SK-N-SH treated with all-trans-retinoic acid at 6 μM for 48 hours (cell line): ENCODE measurements at places on chromosomes 5 and 9.

GRCh38 chr5:10629682-10630081, 65.8 kb downstream of the ANKRD33B start:
- no peak for ATAC-seq

- no peak for ATAC-seq
These were observed 50.4 kb upstream of the PTGS1 start for GRCh38 chr9:122320413-122320881.

DNA sequence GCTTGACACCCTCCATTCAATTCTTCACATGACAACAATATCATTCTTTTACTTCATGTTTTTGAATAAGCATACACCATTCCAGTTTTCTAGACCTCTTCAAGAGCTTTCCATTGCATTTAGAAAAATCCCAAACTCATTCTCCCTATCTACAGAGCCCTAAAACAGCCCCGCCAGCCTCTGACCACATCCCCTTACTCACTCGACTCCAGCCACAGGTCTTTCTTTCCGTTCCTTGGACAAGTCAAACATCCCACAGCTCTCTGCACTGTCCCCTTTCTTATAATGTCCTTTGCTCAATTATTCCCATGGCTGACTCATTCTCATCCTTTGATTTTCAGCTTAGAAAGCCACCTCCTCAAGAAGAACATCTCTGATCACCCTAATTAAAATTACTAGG, 38.2 kb downstream of the TTC39B start:
- no peak for ATAC-seq

GRCh38 chr5:40547557-40547956, 132.2 kb upstream of the PTGER4 start:
- no peak for ATAC-seq

DNA sequence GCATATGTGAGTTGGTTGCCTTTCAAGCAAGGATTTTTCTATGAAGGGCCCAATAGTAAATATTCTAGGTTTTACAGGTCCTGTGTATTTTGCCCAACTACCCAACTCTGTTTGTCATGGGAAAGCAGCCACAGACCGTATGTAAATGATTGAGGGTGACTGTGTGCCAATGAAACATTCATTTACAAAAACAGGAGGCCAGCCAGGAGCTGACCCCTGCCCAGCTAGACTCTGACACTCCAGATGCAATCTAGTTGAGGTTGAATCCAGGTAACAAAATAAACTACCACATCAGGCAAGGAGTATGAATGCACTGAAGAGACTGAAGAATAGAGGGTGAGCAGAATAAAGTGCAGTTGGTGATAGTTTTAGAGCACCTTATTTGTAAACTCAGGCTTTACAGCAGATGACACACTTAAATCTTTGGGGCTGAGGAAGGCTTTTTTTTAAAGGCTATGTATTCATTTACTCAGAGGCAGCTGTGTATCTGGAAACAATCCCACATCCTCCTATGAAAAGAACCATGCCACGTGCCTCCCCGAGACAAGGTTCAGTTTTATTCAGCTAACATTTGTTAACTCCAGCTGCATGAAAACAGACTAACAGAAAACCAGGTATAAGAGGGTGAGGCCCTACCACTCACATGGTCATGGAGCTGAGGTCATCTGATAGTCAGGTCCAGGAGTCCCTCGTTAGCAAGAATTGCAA, 60.7 kb downstream of the SLC1A1 start:
- ATAC-seq: no peak

DNA sequence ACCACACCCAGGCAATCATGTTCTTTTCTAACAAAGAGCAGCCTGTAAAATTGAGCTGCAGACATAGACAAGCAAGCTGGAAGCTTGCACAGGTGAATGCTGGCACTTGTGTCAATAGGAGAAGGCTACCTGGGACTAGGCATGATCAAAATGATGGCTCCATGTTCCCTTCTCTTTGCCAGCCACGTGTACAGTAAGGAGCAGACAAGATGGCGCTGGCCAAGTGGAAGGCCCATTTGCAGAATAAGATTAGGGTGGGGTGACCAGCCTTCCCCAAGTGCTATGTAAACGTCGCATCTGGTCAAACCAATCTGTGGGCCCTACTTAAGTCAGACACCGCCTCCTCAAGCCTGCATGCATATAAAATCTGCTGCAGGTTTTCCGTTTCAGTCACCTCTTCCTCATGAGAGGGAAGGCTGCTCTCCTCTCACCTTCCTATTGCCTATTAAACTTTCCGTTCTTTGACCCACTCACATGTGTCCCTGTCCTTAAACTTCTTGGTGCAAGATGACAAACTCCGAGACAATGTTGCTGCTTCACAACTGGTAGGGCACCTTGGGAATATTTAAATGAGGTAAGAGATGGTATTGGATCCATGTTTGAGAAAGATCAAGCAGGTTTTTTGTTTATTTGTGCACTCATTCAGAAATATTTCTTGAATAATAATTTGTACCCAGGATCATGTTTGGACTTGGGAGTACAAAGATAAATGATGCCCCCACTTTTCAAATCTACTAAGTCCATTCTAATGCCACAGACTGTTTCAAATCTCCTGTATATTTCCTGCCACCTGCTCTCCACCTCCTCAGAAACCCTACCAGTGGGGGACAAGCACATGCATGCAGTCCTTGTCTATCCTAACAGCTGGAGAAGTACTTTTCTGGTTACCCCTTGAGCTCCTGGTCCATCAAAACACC, 30.7 kb upstream of the TGFBR1 start:
- ATAC-seq: no peak
